ENCODE measurements at places on chromosomes 6 and 20.

- DNase-seq = no peak
Observed at GRCh38 chr20:58081846-58082245, 146.6 kb downstream of the ANKRD60 start.

DNA sequence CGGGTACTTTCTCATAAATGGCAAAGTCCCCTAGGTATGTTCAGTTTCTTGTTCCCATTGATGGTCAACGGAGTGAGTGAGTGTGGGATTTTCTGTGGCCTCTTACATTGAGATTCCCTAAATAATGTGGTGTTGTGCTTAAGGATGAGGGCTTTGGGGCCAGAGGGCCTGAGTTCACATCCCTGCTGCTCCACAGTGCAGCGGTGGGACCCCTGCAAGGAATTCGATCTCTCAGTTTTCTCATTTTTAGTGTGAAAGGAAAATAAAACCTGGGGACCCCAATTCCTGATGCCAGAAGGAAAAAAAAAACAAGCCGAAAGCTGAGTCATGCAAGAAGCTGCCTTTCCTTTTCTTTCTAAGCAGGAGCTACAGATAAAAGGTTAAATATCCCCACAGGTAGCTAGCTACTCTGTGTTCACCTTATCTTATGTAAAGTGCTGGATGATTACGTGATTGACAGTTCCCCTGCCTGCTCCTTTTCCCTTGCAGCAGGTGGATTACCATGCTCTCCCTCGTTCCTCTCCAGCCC is 120.2 kb upstream of the CLDN20 start:
- no peak for DNase-seq

GRCh38 chr20:33063271-33063670 is 9.6 kb downstream of the BPIFB3 start:
- DNase-seq = no peak

DNA sequence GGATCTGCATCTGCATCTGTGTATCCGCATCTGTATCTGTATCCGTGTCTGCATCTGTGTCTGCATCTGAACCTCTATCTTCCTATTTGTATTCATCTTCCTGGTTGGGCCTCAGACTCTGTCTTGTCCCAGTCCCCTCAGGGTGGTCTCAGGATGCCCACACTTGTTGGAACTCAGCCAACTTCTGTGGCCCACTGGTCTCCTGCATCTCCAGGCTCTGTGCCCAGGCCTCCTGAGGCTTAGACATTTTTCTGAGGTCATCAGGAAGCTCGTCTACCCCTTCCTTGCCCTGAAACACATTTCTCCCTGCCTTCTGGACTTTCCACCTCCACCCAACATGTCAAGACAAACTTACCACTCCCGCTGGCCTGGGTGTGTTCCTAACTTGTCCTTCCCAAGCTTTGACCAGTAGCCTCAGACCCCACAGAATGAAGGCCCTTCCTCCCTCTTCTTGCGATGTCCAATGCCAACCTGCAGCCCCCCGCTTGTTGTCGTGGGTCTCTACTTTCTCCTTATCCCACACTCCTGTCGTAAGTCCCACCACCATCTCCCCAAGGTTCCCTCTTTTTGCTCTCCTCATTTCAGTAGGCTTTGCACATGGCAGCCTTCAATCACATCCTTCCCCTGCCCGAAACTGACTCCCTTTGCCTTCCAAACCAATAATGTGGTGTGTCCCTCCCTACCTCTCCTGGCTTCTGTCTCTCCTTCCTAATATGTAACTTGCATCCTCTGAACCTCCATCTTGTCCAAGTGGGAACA is 176.5 kb downstream of the DLL1 start:
- no peak for DNase-seq

GRCh38 chr6:5139828-5140771 is 55.0 kb downstream of the PPP1R3G start:
- DNase-seq = no peak

DNA sequence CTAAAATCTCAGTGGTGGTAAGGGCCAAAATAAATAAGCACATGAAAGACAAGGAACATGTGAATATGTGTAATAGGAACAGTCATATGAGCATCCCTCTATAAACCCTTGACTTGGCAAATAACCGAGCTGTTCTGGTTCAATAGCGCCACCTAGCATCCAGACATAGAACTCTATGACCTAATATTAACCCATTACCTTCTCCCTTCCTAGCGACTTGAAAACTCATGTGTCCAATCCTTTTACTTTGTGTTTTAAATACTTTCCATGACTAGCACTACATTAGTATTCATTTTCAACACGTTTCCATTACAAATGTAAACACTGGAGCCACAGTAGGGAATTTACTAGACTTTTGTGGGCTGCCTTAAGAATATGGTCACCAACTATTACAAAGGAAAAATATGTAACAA is 279.7 kb downstream of the UST start:
- no peak for DNase-seq

- no peak for DNase-seq
Observed at GRCh38 chr6:31270788-31271640, 878 bp downstream of the HLA-C start.

DNA sequence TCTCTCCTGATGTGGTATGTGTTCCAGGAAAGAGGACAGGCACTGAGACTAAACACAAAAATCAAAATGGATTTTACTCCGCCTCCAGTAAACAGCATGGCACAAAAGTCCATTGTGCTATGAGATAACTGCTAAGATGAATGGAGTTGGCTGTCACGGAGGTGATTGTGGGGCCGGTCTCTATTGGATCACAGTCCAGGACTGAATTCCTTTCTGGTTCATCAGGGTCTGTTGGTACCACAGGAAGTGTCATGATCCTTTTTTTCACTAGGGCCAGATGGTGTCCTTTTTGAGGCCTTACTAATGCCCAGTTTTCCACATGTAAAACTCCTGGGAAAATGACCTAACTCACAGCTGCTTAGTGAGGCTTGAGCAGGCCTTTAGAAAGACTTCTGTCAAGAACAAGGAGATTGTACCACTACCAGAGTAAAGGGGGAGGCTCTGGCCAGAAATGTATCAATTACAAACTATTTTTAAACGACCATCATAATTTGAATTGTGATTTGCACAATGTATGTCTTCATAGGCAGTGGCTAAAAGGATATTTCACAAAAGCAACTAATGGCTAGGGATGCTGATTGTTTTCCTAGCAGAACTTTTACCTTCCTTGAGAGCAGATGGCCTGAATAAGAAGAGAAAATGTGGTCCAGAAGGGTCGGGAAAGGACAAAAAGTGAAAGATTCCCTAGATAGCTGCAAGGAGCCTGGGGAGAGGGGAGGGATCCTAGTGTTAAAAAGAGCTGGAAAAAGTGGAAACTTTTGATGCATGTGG is 192.2 kb upstream of the POU3F2 start:
- DNase-seq = no peak

- no peak for DNase-seq
Observed at GRCh38 chr6:85394853-85395538, 54.9 kb upstream of the NT5E start.

DNA sequence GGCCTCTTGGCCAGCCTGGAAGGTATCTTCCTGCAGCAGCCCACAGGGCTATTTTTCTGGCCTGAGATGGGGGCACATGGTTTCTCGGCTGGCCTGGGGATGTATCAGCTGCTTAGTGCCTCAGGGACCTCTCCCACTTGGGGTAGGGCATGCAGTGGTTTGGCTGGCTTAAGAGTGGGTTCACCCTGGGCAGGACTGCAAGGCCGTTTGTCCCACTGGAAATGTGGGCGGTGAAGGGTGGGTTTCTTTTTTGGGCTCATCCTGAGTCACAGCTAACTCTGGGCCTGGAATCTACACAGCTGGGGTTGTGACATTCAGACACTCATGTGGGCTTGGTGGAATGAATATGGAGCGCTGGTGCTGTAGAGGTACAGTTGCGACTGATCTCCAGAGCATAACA is 62.0 kb downstream of the CDH26 start:
- DNase-seq = no peak

DNA sequence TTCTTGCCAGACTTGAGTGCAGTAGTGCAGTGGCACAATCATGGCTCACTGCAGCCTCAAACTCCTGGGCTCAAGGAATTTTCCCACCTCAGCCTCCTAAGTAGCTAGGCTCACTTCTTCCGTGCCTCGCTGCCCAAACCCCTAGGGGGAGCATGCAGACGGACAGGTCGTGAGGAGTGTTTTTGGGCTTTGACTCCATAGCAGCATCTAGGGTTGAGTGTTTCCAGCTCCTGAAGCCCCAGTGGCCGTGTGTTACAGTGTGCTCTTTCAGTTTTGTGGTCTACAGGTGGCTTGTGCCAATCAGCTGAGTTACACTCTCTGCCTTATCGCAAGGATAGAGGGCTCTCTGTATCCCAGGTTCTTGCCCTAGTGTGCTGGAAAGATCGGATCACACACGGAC is 33.4 kb downstream of the NCOA3 start:
- no peak for DNase-seq

DNA sequence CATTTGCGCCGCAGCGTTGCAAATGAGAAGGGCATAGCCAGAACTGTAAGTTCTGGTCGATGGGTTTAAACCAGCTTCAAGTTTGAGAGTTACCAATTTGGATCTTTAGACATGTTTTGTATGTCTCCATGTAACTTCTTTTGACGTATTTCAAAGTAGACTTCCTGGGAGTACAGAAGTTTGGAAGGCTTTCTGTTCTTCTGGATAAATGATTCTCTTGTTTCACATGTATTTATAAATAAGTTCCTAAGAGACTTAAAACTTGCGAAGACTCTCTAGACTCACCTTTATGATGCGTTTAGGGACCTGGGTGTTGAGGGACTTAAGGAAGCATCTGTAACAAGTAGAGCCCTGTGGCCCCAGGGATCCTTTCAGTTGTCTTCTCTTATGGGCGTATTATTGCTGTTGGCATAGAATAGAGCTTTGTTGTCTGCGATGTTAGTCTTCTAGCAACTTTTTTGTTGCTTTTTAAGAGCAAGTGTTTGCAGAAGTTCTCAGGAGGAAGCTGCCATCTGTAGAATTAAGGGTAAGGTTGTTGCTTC is 1.3 kb downstream of the CDYL start:
- DNase-seq = no peak

GRCh38 chr6:108685970-108686369 is 125.3 kb downstream of the FOXO3 start:
- DNase-seq = no peak

DNA sequence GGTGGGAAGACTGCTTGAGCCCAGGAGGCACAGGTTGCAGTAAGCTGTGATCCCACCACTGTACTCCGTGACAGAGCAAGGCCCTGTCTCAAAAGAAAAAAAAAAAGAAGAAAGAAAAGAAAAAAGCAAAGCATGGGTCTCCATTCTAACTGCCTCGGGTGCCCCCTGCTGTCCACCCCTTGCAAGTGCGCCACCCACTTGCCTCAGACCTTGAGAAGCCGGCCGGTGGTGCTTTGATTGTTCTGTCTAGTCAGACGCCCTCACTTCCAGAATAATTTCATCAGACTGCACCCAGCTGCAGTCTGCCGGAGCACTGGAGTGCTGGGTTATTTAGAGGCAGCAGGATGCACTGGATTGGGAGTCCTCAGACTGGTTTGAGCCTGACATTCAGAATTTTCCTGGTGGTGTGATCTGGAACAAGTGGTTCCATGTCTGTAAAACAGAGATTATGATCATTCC is 17.6 kb upstream of the TM9SF4 start:
- peak; percentile 64 for DNase-seq

DNA sequence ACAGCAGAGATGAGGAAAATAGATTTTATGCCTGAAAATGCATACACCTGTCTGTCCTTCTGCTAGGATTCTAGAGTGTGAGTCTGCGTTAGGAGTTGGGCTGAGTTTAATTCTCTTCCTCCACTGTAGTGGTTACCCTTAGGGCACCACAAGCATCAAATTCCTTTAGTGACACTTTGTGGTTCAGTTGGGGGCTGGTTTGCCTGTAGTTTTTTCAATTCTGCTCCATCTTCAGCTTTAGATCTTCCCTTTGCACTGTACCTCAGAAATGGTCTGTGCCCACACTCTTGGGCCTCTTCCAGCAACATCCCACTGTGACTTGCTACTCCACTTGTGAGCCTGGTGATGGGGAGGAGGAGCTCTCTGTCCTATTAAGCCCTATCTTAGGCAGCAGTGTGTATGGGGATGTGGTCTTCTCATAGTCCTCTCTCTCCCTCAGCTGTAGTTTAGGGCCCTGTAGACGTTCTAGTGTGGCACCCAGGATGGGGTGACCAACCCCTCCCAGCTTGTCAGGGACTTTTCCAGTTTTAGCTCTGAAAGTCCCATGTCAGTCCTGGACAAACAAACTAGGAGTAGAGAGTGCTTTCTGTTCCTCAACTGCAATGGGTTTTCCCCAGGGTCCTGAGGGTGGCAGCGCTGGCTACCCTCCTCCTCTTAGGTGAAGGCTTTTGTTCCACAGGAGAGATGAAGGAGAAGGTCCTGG is 19.7 kb upstream of the OGFRL1 start:
- DNase-seq = no peak

- DNase-seq = no peak
Observed at GRCh38 chr6:143325379-143326140, 124.9 kb downstream of the ADAT2 start.

GRCh38 chr6:90294989-90295853 is 1.4 kb downstream of the BACH2 start:
- peak; percentile 65 for DNase-seq

DNA sequence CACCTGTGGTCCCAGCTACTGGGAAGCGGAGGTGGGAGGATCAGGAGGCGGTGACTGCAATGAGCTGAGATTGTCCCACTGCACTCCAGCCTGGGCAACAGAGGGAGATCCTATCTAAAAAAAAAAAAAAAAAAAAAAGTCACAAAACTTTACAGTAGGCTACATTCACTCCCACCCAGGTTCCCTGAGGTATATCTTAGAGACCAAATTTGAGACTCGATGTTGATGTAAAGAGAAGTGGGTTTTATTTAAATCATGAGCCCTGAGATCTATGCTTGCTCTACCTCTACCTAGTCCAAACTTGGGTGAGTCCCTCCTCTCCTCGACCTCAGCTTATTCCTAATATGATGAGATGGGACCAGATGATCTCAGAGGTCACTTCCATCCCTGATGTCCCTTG is 8.8 kb upstream of the DEF6 start:
- DNase-seq = no peak

- no peak for DNase-seq
Observed at GRCh38 chr20:3307725-3308124, 68.7 kb upstream of the SLC4A11 start.

DNA sequence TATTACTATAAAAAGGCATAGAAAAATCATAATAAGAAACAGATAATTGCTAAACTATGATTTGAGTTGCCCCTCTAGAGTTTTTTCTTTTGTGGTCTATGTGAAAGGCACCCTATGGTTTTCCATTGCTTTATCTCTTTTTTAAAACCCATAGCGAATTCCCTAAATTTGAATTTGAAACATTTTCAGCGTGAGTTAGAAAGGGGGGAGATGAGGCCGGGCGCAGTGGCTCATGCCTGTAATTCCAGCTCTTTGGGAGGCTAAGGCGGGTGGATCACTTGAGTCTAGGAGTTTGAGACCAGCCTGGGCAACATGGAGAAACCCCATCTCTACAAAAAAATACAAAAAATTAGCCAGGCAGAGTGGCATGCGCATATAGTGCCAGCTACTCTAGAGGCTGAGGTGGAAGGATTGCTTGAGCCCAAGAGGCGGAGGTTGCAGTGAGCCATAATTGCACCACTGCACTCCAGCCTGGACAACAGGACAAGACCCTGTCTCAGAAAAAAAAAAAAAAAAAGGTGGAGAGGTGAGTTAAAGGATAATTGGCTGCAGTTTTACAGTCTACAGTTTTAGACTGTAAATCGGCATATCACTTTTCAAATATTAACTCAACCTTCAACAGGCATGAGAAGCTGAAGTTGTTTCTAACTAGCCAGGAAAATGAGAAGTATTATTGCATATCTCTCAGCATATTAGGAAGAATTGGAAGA is 46.3 kb downstream of the SHLD1 start:
- no peak for DNase-seq

- DNase-seq = no peak
Observed at GRCh38 chr6:4294636-4295035, 159.3 kb upstream of the ECI2 start.
